ENCODE measurements at places on chromosomes 5 and 9. TPM values are rescaled to one million over a fixed set of nuclear protein-coding genes. Genes with fewer than 3 reads are reported as not detected.

- DNase-seq: no peak
Measured at GRCh38 chr9:85151162-85151561, 481.6 kb downstream of the NTRK2 start.

DNA sequence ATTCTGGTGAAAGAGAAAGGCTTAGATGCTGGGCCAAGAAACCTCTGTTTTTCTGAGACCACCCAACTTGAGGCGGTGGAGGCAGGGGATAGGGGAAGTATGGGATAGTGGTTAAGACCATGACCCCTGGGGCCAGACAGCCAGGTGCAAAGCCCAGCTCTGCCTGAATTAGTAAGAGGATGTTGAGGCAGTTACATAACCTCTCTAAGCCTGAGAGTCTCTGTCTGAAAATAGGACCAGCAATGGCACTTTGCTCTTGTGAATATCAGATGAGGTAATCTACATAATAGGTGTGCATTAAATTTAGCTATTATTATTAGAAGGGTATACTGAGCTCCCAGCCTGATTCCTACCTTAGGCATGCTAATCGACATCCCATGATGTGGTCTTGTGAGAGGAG is 68.2 kb downstream of the DOCK2 start:
- DNase-seq: no peak

DNA sequence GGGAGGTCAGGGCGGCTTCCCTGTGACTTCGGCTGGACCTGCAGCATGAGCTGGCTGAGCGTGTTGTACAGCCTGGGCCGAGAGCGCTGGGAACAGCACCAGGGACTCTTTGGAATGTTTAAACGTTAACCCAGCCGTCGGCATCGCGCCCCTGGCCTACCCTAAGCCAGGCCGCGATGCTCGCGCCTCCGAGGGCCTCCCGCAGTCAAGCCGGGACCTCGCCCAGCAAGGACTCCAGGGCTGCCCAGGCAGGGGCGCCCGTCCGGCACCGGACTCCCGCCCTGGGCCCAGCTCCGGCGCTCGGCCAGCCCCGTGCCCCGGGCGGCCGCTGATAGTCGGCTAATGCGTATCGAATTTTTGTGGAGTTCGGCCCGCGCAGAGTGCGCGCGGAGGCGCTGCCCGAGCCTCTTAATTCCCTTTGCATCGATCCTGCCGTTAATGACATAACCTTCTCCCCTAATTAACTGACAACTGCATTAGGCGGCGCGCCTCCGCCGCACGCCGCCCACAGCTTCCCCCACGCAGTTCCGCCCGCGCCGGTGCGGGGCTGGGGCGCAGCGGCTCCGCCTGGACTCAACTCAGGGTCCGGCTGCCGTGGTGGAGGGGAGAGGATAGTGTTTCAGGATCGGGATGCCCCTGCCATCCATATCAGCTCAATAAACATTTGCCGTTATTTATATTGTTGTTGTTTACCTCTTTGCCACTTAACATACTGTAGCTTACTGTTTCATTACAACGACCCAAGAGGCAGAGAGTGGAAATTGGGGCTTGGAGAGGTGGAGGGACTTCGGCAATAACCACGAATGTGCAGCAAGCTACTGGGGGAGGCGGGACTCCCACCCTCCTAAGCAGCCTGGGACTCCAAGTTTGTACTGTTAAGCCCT is 28.8 kb upstream of the CDC23 start:
- DNase-seq: peak; percentile 11

DNA sequence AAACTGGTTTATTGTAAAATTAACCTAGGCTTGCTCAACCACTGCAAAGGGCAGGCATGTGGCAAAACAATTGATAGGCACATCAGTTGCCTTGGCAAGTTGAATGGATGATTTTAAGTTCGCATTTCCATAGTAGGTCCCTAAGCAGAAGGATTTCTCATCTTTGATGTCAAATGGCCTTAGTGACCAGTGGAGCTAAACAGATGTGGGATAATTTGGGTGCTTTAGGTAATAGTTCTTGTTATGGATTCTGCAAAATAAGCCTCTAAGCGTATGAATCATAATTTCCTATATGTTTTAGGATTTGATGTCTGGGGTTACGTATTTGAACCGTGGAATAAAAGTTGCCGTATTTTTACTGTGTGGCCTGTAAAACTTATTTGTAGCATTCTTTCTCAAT is 182.4 kb downstream of the CD180 start:
- DNase-seq: no peak

GRCh38 chr5:155728857-155729683 is 597.9 kb upstream of the SGCD start:
- no peak for DNase-seq

GRCh38 chr9:71758785-71759184 is 9.5 kb downstream of the CEMIP2 start:
- DNase-seq: peak; percentile 20

GRCh38 chr5:1077026-1077425 is 34.8 kb downstream of the SLC12A7 start:
- DNase-seq: no peak

DNA sequence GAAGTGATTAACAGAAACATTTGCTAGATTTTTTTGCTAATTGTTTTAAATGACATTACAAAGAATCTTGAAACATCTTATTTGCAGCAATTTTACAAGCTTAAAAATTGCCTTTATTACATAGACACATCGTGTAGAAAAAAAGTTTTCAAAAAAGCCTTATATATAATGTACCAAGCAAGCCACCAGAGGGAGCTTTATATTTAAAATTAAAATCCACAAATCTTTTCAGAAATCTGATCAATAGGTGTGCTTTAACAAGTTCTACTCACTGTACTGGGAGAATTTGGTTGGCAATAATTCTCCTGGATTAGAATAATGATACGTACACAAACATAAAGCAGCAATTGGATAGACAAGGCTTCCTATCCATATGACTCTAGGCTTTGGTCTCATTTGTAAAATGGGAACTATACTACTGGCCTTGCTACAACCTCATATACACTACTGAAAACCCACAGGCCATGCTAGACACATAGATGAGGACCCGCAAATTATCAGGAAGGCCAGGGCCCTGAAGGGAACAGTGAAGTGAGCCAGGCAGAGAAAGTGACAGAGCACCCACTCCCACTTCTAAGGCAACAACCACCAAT is 4.8 kb downstream of the PSMB7 start:
- DNase-seq: no peak

GRCh38 chr9:27679338-27679737 is 106.1 kb upstream of the C9orf72 start:
- no peak for DNase-seq

DNA sequence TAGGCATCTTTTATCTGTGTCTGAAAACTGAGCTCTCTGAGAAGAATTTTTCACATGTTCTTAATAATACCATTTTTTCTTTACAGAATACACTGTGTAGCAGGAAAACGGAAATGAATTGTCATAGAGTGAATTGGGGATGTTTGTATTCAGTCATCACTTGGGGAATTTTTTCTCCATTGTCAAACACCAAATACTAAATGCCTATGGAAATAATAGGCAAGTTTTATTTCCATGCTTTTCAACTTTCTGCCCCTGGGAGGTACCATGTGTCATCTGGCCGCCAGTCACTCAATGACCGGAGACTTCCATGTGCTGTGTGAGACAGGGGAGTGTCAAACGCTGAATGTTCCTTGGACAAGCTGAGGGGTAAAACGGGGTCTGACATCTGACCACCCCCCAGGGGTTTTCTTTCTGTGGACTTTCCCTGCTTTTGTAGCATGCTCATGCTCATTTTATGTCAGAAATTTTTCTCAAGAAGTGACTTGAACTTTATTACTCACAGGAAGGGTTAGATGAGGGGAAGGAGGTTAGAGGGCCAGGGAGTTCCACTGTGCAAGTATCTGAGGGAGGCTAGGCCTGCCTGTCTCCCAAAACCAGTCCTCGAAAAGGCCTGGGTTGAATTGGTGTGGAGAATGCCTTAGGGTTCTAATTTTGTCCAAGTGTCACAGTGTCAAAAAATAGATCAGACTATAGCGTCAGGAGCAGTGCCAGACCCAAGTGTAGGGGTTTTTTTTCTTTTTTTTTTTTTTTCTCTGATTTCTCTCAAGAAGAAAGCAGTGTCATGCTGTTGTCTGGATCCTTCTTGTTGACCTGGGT is 438.6 kb downstream of the AGTPBP1 start:
- no peak for DNase-seq

DNA sequence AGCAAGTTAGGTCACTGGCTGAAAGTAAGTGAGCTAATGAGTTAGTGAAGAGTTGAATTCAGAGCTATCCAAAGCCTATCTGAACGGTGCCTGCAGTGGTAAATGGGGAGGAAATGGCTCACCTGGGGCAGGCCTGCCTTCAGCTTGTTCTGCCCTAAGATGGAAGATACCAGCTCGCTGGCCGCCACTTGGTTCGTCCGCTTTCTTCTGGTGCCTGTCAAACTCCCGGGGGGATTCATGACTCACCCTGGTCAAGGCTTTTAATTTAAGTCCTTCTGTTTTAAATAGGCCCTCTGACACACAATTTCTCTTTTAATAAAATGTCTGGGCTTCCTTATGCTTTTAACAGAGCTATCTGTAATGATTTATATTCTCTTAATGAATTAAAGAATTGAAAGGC is 78.8 kb downstream of the CFAP90 start:
- DNase-seq: no peak

DNA sequence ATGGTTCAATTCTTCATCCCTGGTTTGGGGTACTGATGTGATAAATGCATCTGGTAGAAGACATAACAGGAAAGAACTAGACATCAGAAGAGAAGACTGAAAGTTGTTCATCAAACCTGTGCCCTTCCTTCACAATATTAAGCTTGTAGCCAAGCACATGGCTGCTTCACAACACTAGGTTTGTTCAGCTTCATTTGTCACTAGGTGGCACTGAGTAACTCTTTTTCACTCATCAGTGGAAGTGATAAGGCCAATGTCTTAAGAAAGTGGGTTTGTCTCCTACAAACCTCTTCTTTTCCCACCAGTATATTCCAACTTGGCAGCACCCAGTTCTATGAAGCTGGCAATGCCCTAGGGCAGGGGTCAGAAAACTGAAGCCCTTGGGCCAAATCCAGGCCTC is 26.9 kb downstream of the ZNF484 start:
- DNase-seq: no peak

The ANKRD20A1 gene
- not detected for polyA plus RNA-seq

The CMYA5 gene
- polyA plus RNA-seq: 0.19 TPM

The IRX2 gene
- not detected for polyA plus RNA-seq

The PHF24 gene
- not detected for polyA plus RNA-seq

The COL15A1 gene
- not detected for polyA plus RNA-seq

The FOXD4L5 gene
- polyA plus RNA-seq: not detected

Measured in CD4-positive, alpha-beta memory T cell (primary cell).